C1 segment of cervical spinal cord (tissue), 14 donors: ENCODE measurements at places on chromosomes 1 and 21.

GRCh38 chr21:35035116-35035515, 14.0 kb downstream of the RUNX1 start:
- DNase-seq = no peak

- DNase-seq = no peak
Measured at GRCh38 chr1:157771661-157772425, 5.1 kb downstream of the FCRL2 start.

- DNase-seq = no peak
Measured at GRCh38 chr1:175927944-175928343, 184.5 kb upstream of the TNR start.

DNA sequence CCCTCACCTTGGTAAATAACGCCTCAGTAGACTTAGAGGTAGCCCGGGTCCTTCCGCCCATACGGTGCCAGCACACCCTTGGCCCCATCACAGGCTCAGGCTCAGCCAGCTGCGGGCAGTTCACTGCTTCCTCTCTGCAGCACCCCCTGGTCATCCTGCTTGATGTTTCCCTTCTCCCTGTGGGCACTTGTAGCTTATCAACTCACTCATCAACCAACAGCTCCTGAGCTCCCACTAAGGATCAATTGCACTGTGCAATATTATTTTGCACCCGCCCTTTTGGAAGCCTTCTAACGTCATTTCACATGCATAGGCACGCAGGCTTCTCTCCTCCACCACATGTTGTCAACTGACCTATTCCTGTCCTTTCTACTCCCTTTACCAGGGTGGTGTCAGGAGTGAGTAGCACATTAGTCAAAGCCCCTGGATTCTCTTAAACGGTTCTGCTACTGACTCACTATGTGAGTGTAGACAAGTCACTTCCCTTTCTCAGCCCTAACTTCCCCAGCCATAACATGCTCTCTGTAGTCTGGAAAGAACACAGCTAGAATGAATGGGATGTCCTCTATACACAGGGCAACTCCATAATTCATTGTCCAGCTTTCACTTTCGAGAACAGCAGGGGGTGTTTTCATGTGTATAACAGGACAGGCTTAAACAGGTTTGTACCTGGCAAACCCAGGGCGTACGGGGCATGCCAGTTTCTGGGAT, 47.1 kb upstream of the IRF2BP2 start:
- no peak for DNase-seq

DNA sequence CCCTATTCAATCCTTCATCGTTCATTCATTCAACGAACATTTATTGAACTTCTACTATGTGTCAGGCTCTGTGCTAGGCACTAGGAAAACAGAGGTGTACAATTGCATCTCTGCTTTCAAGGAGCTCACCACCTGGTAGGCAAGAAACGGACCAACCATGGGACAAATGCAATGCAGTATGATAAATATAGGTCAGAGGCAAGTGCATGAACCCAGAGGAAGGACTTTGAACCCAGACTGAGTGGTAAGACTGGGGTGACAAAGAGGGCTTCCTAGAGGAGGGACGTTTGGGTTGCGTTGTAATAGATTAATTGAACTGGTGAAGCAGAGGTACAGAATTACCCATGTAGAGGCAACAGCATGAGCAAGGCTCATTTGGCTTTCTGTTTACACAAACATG, 16.4 kb downstream of the CD2 start:
- no peak for DNase-seq
